Frontal cortex (tissue), 4 donors: ENCODE measurements at places on chromosomes 1 and 21. TPM values are rescaled to one million over a fixed set of nuclear protein-coding genes. Genes with fewer than 3 reads are reported as not detected.
A peak's percentile ranks its signal among the peaks of the same experiment; 100 is the strongest.

Gene IL10
- total RNA-seq, result 0.41 TPM

DNA sequence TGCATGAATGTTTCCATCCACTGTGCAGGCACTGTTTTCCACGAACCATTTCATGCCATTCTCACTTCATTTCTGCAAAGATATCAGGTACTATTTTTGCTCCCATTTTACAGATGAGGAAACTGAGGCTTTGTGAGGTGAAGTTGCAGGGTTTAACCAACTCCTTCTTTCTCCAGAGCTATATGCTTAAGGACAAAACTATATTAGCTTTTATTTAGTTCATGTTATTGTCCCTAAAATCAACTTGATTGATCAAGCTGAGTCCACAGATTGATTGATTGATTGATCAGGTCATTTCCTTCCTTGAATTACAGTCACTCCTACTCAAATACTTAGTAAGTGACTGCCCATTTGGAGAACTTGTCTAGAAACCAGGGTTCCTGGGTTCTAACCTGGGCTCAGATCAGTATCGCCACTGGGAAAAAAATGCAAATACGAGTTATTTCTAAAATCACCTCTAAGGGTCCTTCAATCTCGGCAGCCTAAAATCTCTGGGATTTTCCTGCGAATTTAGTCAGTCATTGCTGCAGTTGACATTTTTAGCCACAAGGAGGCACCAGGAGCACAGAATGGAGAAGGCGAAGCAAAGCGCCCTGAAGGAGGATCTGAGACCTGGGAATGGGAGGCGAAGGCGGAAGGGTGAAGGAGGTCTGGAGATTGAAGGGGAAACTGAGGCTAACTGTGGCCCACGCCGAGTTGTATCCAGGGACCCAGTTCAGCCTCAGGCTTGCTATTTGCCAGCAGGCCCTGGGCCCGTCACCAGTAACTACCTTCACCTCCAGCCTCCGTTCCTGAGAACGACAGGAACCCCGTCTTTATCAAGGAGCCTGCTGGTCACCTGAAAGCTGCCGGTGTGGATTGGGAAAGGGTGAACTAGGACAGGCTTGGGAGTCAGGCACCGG is 14.3 kb upstream of the MUL1 start:
- peak; percentile 57 for DNase-seq

Gene GJA8
- total RNA-seq, result not detected

DNA sequence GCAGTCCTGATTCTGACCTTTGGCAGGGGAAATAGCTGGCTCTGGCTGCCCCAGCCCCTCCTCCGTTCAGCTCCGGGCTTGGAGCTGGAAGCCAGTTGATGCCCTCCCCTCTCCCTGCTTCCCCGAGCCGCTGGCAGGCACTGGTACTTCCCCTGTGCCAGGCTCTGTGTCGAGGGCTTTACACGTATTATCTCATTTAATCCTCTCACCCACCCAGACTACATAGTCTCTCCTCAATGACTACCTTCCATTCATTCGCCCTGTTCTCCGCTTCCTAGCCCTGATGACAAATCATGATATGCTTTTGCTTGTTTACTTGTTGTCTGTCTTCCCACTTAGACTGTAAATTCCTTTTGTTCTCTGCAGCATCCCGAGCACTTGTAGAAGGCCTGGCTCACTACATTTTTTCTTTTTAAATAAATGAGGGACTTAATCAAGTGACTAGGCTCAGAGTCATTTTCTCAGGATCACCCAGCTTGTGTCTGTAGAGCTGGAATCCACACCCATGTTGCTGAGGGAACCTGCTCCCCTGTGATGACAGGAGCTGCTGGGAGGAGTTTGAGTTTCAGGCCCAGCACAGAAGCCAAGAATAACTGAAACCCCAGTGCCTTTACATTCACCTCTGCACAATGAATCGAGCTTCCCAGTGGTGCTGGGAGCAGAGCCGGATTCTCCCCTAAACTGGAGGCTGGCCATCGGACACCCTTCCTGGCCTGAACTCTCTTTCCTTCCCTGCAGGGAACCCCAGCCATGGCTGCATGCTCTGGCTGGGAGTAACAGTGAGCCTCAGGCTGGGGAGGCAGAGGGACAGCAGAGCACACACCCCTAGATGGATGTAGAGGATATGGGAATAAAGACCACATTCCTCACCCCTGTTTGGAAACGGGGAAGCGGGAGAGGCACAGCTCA is 58.3 kb downstream of the UBIAD1 start:
- no peak for DNase-seq

- DNase-seq, result no peak
Measured at GRCh38 chr21:20617130-20617529, 381.1 kb upstream of the NCAM2 start.

- DNase-seq, result no peak
Measured at GRCh38 chr1:182248721-182249120, 142.9 kb downstream of the GLUL start.

- DNase-seq, result no peak
Measured at GRCh38 chr1:67889953-67890567, 56.8 kb upstream of the GNG12 start.

DNA sequence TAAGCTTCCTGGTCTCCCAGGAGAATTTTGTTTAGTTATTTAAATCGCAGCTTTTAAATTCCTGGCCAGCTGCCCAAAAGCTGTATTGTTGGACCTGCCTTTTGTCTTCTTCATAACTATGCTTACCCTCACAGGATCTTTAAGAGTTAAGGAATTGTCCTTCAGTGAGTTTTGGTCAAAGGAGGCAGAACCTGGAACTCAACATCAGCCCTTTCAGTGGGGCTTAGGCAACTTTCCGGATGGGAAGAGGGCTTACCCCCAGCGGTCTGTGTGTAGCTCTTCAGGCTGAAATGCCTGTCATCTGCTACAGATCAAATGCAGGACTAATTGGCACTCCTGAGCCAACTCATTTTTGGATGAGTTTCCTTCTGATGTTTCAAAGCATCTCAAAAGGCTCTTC is 402.6 kb downstream of the SIPA1L2 start:
- DNase-seq, result no peak

GRCh38 chr1:87462894-87463293 is 134.2 kb downstream of the LMO4 start:
- DNase-seq, result no peak

GRCh38 chr1:182041615-182042014 is 19.9 kb downstream of the ZNF648 start:
- no peak for DNase-seq

- no peak for DNase-seq
Measured at GRCh38 chr1:238409932-238410331, 519.2 kb upstream of the ZP4 start.

DNA sequence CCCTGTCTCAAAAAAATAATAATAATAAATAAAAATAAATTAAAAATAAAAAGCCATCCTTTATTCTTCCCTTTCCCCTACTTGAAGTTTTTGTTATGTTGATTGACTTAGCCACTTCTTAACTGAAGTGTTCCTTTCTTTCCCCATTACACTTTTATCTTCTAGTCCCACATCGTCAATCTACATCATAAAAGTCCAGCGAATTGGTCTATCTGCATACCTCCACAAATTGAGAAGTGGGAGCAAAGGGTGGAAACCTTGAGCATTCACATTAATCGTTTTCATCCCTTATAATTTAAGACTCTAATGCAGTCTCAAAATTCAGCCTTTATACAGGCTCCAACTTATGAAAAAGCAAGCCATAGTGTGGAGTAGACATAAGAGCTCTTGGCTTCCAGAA is 6.5 kb upstream of the ZYG11A start:
- DNase-seq, result no peak

- no peak for DNase-seq
Measured at GRCh38 chr1:95252422-95252821, 18.4 kb downstream of the RWDD3 start.

DNA sequence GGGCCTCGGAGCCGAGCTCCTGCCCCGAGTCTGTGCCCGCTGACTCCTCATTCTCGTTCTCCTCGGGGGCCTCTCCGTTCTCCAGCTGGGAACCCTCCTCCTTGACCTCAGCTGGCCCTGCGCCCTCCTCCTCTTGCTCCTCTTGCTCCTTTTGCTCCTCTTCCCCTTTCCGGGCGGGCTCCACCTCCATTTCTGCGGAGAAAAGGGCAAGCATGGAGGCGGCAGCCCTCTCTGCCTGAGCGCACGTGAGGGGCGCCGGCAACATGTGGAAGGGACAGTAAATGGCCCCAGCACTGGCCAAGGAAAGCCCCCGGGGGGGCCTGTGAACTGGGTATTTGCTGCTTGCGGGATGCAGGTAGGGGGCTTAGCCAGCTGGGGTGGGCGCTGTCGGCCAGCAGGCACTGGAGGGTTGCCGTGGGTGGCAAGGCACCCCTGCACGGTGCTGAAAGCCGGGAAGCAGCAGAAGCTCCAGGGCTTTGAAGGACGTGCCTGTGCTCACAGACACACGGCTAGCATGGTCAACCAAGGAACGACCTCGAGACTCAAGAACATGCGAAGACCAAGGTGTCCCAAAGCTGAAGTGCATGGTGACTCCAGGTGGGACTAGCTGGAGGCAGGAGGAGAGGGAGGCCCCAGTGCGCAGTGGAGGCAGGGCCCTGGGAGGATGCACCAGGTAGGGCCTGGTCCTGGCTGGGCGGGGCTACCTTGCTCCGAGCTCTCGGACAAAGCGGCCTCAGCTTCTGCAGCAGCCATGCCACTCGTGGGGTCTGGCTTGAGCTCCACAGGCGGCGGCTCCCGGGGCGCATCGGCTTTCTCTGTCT is 30.7 kb downstream of the ZBTB17 start:
- DNase-seq, result no peak

Gene UBE2U
- total RNA-seq, result not detected

- no peak for DNase-seq
Measured at GRCh38 chr1:227775841-227776240, 39.6 kb upstream of the PRSS38 start.

DNA sequence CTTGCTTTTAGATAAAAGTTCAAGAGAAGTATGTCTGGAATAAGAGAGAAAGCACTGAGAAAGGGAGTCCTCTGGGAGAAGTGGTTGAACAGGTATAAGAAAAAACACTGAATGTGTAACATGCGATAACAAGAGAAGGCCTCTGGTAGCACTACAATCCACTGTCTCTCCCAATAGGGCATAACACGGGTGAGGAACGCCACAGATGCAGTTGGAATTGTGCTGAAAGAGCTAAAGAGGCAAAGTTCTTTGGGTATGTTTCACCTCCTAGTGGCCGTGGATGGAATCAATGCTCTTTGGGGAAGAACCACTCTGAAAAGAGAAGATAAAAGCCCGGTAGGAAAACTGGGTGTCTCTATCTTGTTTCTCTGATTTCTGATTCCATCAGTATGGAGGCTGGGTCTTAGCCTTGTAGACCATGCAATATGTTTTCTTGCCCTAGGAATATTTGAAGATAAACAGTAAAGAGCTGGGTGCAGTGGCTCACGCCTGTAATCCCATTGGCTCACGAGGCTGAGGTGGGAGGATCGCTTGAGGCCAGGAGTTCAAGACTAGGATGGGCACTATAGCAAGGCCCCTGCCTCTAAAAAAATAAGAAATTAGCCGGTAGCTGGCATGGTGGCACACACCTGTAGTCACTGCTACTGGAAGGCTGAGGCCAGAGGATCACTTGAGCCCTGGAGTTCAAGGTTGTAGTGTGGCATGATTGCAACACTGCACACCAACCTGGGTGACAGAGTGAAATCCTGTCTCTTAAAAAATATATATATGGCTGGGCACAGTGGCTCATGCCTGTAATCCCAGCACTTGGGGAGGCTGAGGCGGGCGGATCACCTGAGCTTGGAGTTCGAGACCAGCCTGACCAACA is 40.4 kb downstream of the DAP3 start:
- DNase-seq, result peak; percentile 14

GRCh38 chr1:209652121-209652735 is at the start of gene LAMB3:
Gene LAMB3 (minus strand): TSS chr1:209652425. CDS start chr1:209650944, 1,481 bp downstream.
- DNase-seq, result no peak

Gene C8B
- not detected for total RNA-seq

Gene MAP1LC3C
- total RNA-seq, result 0.82 TPM

DNA sequence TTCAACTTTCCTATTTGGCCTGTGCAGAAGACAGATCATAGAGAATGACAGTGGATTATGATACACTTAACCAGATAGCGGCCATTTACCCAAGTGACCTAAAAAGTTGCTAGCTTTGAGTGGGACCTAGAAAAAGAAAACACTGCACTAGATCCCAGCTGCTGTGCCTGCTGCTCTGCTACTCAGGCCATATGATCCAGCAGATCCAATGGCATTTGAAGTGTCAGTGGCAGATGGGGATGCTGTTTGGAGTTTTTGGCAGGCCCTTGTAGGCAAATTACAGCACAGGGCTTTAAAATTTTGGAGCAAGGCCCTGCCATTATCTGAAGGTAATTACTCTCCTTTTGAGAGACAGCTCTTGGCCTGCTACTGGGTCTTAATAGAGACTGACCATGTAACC is 74.0 kb upstream of the KCNE2 start:
- no peak for DNase-seq

- DNase-seq, result no peak
Measured at GRCh38 chr1:204704794-204705492, 19.4 kb upstream of the LRRN2 start.

- no peak for DNase-seq
Measured at GRCh38 chr1:221098471-221099405, 219.5 kb downstream of the HLX start.

GRCh38 chr1:180899262-180899661 is 13.4 kb upstream of the KIAA1614 start:
- DNase-seq, result no peak

GRCh38 chr1:64171797-64172281 is 31.6 kb upstream of the UBE2U start:
- no peak for DNase-seq

DNA sequence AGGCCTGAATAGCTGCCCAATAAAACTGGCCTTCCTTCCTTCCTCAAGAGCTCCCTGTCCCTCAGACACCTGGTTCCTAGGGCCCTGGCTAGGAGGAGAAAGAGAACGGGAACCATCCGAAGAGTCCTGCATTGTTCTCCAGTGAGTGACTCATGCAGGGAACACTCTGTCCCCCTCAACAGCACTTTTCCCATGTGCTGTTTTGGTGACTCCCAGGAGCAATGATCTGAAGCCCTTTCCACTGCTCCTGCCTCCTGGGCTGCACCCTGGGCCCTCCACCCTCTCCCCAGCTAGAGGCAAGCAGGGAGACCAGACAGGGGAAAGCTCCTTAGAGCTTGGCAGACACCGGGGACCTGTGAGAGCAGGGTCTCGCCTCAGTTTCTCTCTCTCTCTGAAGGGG is 18.9 kb downstream of the TNNT2 start:
- DNase-seq, result no peak

GRCh38 chr1:22038036-22038435 is 14.5 kb upstream of the CDC42 start:
- DNase-seq, result no peak

DNA sequence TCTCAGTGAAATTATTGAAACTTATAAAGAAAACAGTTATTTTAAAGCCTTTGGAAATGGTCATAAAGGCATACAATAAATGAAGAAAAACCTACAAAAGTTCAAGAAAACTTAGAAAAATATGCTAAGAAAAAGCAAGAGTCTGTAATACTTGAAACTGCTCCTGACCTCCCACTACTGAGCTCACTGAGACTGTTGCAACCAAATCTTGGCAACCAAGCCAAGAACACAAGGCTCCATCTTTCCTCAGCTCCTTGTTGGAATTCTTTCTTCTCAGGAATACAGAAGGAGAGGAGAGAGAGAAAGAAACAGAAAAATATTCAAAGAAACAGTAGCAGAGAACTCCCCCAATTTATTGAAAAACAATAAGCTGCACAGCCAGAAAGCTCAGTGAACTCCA is 160.5 kb downstream of the RASAL2 start:
- no peak for DNase-seq

Gene GCLM
- 9.0 TPM for total RNA-seq

- no peak for DNase-seq
Measured at GRCh38 chr1:201493757-201494617, 12.9 kb downstream of the CSRP1 start.

- no peak for DNase-seq
Measured at GRCh38 chr21:45111703-45112102, 37.3 kb downstream of the ADARB1 start.

- DNase-seq, result no peak
Measured at GRCh38 chr1:57061369-57061768, 95.6 kb upstream of the C8B start.
